ENCODE measurements at places on chromosomes 6 and 20.

DNA sequence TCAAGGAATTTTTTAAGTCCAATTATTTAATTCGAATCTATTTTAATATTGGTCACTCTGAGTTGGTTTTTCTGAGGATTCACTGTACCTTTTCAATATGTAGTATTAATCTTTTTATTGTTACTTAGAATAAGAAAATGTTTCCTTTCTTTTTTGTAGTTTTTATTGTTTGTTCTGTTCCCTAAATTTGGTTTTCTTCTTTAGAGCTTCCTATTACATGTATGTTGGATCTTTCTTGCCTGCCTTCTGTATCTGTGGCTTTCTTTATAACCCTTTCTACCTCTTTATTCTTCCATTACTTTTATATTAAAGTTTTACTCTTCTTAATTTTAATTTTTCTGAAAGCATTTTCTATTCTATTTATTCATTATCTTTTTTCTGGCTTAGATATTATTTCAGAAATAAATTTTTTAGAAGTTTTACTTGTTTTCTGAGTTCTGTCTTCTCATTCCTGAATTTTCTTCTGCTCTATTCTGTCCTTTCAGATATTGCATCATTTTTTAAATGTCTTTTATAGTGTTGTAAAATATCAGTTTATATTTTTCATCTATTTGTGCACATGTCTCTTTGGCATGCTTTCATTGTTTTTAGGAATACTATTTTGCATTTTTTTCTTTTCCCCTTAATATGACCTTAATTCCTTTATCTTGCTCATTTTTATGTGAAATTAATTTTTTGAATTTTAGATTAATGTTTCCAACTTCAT, 33.6 kb upstream of the UST start:
- no peak for DNase-seq

- DNase-seq = no peak
Observed at GRCh38 chr20:33400812-33401183, 521 bp downstream of the CDK5RAP1 start.

DNA sequence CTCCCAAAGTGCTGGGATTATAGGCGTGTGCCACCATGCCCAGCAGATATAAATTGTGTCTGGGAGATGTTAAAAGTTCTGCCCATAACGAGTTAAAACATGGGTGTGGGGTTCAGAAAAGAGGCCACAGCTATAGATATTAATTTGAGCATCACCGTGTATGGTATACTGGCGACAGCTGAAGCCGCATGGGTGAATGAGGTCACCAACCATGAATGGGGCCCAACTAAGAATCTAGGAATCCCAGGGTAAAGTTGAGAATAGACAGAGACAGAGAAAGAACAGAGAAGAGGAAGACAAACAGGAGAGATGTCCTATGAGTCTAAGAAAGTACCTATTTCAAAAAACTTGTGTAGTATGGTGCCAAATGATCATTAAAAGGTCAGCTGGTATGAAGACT, 50.9 kb downstream of the ILRUN start:
- no peak for DNase-seq

GRCh38 chr20:37726971-37727956, 33.4 kb downstream of the CTNNBL1 start:
- DNase-seq = no peak

DNA sequence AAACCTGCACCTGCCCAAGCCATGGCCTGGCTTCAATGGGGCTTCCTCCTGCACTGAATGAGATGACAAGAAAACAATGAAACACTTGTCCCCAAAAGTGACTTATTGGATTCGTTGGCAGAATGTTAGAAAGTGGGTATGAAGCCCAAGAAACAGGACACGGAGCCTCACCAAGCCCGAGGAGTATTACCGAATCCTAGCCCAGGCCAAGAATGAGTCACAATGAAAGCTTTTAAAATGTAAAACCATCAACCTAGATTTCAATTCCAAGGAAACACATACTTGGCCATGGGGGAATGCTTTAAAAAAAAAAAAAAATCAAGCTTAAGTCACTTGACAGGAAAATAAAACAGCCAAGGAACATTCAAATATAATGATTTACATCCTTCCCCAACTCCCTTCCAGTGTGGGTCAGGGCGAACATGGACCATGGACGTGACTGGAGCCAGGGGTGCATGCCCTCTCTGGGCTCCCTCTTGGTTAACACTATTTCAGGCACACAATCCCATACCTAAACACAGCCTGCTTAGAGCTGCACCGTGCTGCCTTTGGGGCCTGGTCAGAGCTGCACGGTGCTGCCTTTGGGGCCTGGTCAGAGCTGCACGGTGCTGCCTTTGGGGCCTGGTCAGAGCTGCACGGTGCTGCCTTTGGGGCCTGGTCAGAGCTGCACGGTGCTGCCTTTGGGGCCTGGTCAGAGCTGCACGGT, 3.1 kb upstream of the STX16 start:
- no peak for DNase-seq

DNA sequence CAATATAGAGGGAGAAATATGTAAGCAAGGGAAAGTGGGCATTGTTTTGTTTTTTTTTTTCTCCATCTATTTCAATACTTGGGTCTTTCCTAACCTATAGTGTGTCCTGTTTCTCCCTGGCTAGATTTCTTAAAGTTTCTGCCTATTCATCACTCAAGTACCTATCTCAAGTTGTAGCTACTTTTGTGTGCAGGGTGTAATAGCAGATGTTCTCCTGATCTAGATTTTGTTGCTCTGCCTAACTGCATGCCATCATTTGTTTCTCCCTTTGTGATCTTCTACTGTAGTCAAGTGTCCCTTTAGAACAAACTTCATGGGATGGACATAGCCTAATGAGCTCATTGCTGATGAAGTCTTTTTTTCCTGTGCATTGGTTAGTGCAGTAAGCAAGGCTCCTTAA, 45.8 kb downstream of the TOP1 start:
- no peak for DNase-seq

- DNase-seq = no peak
Observed at GRCh38 chr6:13194852-13195251, 133.5 kb downstream of the TBC1D7 start.

DNA sequence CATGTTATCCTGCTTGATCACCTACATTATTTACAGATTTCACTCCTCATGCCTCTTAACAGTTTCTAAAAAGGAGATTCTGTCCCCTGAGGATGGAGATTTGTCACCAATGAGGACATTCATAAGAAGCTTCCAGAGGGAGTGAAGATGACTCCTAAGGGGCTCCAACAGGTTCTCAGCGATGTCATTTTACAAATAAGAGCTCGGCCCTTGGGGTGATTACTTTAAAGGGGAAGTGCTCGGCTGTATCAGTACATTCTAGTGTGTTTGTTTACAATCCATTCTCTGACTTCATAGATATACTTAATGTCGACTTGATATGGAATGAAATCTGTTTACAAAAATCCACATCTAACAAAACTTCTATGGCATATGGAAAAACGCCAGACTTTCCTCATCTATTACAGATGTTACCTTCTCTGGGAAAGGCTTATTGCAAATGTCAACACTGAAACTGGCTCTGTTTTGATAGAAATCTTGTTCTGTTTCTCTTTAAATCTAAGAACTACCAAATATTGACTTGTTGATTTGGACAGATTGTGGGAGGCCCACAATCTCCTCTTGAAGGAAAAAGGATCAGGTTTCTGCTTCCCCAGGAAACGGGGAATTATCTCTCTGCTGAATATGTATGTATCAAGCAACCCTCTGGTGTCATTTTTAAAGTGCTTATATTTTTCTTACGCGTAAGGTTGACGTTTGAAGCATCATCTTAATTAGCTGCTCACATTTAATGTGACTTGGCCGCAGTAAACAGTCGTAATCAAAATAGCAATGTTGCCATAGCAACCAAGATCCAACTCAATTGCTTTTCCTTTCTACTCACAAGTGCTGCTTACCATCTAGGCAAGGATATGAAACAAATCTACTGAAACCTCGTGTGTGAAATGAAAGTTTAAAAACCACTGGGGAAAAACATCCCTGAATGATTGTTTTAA, 95.7 kb downstream of the SHLD1 start:
- DNase-seq = no peak

GRCh38 chr6:162443101-162443500, 284.5 kb downstream of the PRKN start:
- no peak for DNase-seq

DNA sequence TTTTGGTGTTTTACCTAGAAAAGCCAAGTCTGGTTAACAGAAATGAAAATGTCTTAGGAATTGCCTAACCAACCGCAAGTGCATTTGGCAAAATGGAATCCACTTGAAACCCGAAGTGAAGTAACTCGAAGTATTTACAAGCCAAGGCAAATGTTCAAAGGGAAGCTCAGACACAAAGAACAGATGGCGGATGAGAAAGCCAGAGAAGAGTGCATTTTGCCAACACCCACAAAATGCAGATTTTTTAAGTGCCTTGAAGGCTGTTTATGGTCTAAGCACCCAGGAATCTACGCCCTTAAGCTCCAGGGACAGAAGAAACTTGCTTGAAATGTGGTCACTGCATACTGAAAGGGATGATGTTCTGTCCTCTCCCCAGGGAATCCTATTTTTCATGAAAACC, 70.0 kb upstream of the TBXT start:
- DNase-seq = no peak

DNA sequence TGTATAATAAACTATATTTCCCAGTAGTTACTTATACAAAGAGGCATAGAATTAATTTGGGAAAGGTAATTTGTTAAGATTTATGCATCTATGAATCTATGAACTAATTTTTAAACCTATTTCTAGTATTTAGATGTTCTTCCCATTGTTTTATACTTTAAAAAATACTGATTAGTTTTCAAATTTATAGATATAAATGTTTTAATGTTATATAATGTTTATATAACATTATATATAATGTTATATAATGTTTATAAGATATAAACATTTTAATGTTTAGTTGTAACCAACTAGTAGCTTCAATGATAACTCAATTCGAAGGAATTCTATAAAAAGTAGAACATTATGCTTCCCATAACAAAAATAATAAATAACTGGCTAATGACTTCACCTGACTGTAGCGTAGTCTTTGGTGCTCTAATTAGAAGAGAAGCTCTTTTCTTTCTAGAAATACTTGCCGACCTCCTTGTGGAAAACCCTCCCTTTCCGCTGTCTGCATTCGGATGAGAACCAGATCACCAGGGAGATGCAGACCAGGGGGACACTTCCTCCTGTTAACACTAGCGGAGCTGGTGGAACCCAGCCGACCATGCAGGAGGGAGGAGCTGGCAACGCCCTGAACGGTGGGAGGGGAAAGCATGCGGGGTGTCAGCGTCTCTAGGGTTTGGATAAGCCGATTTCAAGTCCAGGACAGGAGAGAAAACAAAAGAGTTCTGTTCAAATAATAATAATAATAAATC, 158.4 kb downstream of the OR2B2 start:
- no peak for DNase-seq

GRCh38 chr6:41528409-41528963, 17.7 kb upstream of the FOXP4 start:
- DNase-seq = no peak

- DNase-seq = no peak
Observed at GRCh38 chr20:58705208-58705926, 12.8 kb downstream of the NPEPL1 start.

- DNase-seq = no peak
Observed at GRCh38 chr6:1296079-1296478, 15.8 kb upstream of the FOXQ1 start.

DNA sequence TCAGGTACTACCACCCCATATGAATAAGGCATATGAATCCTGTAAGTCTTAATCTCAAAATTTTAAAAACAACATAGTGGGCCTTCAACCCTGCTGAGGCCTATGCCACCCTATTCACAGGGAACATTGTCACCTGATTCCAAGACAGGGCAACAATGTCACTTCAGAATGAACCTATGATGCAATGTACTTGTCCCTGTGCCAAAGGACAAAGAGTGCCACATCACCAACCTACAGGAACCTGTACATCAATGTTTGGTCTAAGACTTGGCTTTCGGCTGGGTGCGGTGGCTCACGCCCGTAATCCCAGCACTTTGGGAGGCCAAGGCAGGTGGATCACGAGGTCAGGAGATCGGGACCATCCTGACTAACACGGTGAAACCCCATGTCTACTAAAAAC, 318.5 kb upstream of the JARID2 start:
- no peak for DNase-seq

DNA sequence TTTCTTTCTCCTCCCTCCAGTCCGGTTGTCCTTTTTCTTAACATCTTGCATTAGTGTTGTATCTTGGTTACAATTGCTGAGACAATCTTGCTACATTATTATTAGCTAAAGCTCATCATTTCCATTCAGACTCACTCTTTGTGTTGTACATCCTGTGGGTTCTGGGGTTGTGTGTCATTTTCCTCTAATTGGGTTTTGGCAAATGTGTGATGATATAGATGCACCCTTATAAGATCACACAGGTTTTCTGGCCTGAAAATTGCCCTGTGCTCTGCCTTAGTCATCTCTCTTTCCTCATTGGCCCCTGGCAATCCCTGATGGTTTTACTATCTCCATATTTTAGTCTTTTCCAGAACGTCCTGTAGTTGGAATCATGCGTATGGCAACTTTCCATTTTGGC, 60.1 kb downstream of the PPP1R14C start:
- no peak for DNase-seq

GRCh38 chr6:122930252-122931180, 65.5 kb upstream of the CLVS2 start:
- DNase-seq = no peak

DNA sequence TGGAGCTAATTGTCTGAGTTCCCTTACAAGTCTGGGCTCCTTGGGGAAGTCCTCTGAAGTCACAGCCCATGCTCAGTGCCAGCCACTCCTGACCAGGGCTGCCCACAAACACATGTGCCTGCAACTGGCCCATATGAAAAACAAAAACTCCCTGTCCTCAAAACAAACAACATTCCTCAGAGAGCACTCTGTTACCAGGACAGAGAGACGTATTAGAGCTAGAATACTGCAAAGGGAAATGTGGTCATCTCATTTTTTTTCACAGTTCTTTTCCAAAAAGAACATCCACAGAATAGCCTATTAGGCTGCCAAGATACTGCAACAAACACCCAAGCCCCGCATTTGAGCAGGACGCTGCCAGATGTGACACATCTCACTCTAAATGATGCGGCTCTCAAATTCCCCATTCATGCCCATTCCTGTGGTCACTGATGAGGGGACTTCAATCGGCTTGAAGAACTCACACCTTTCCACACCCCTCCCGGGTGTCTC, 71.1 kb downstream of the SLC22A23 start:
- DNase-seq = no peak
